ENCODE measurements at places on chromosomes 2 and 18.

DNA sequence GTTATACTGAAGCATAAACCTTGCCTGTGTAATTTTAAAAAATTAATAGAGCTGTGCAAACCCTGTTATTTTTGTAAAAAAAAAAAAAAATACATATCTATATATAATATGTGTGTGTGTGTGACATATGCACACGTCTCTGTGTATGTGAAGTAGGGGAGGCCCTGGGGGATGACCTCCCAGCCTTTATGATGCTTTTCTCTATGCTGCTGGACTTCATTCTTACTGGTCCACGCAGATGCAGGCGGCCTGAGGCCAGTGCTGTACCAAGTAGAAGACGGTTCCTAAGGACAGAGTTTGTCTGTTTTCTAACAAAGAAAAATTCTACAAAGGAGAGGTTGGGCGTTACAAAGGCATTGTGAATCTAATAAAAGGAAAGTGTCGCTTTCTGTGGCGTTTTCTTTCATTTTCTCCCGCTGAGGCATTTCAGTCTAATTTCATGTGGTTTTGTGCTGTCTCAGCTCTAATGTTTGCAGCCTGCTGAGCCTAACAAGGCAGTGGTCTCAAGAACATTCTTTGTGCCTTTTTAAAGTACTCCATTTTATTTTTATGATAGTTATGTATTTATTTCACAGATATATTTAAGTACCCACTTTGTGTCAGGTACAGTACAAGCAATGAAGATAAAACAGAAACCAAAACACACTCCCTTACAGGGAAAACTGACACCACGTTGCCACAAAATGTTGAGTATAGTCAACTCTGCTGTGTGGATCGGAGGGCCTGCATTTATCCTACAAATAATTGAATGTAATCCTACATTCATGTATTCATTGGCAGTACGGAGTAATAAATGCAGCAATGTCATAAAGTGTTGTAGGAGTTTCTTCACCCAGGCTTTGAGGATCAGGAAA is 118.0 kb downstream of the RAB3GAP1 start:
- DNase-seq = no peak

DNA sequence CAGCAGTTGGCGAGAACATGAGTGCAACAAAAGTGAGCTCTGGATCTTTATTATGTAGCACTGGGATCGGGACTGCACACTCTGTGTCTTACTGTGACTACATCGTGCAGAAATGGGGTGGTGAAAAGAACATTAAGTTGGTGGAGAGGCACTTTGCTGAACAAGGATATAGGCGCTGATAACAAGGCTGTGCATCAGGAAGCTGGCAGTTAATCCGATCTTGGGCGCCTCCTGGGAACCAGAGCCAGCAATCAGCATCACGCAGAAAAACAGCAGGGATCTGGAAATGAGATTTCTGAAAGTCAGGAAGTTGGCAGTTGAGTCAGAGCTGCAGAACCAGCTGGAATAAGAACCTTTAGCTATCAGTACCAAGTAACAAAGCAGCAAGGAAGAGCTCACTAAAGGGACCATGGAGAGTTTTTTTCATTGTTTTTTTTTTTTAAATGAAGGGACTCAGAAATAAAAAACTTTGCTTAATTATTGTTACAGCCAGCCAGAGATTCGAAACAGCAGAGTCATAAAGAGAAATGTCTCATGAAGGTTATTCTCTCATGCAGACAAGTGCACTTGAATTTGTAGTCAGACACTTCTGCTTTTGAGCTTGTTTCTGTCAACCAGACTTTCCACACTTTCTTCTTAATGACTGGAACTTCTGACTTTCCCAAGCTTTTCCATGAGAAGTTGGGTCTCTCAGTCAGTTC is 22.8 kb upstream of the MYO3B start:
- DNase-seq = no peak

DNA sequence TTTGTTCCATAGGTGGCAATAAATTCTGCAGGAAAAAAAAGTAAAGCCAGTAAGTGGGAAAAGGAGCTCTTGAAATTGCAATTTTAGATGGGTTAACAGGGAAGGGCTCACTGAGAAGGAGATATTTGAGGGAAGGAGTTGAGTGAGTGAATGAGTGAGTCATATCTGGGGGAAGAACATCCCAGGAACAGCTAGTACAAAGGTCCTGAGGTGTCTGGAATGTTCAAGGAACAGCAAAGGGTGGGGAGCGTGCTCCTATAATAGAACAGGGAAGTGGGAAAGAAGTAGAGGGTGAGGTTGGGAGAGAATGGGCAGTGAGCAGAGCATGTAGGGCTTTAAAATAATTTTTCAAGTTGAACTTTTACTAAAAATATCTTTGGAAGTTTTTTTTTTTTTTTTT is 68.0 kb upstream of the PSME4 start:
- no peak for DNase-seq

GRCh38 chr18:37854396-37854795 is 288.8 kb upstream of the CELF4 start:
- DNase-seq = no peak

- DNase-seq = no peak
These were observed 2.5 kb downstream of the ELOA2 start for GRCh38 chr18:47032945-47033344.

GRCh38 chr2:121043061-121043826 is 241.8 kb downstream of the TFCP2L1 start:
- DNase-seq = no peak

DNA sequence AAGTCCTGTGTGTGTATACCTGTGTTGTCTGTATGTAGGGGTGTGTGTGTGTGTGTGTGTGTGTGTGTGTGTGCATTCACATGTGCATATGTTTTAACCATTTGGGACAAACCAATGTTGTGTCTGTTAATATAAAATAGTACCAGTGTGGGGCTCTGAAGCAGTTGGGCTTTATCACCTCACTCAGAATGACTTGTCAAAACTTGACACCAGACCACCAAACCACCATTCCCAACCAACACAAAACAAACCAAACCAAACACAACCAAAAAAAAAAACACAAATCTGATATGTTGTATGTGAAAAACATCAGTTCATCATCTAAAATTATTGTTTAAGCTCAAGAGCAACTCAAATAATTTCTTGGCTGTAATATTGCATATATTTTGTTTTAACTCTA is 42.1 kb downstream of the CALCRL start:
- DNase-seq = no peak

DNA sequence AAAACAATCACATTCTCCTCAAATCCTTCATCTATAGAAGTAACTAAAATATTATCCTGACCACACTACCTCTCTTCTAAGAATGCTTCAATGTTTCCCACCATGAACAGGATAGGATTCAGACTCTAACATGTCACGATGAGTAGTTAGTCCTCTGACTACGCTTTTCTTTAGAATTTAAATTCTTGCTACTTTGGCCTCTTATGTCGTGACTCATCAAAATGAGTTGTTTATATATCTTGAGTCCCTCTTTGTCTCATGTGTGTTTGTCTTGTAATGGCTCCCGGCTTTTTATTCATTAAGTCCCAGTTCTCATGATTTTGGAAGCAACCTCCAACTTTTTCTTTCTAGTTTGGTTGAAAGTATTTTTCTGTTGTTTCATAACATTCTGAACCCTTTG is 1289.2 kb downstream of the DSC3 start:
- no peak for DNase-seq

DNA sequence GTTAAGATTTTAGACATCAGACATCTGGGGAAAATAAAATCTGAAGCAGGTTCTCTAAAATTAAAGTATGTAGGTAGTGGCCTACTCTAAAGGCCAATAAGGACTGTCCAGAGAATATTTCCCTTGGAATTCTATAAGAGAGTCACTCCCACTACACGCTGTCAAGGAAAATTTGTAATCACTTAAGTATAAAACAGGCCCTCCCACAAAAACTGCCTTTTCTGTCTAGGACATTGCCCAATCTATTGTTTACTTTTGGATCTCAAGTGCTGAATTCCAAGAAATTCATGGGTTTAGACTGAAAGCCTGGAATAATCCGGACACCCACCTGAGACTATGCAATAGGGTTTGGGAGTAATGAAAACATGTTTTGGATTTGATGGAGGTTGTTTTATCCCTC is 1.7 kb upstream of the SRBD1 start:
- DNase-seq = no peak

- no peak for DNase-seq
These were observed 23.2 kb upstream of the FAP start for GRCh38 chr2:162266460-162266760.
